ENCODE measurements at places on chromosomes 1 and 21. TPM values are rescaled to one million over a fixed set of nuclear protein-coding genes. Genes with fewer than 3 reads are reported as not detected.

LCE6A gene
- not detected for polyA plus RNA-seq

EXTL1 gene
- 1.7 TPM for polyA plus RNA-seq

LRRC42 gene
- 44.3 TPM for polyA plus RNA-seq

DENND2D gene
- polyA plus RNA-seq, result 18.1 TPM

S100A16 gene
- polyA plus RNA-seq, result 111 TPM

DIPK1A gene
- polyA plus RNA-seq, result 9.5 TPM

SLC45A3 gene
- 9.5 TPM for polyA plus RNA-seq

AMY1B gene
- polyA plus RNA-seq, result 0.42 TPM

REG4 gene
- polyA plus RNA-seq, result 0.91 TPM

TSACC gene
- 0.64 TPM for polyA plus RNA-seq

PLEKHN1 gene
- polyA plus RNA-seq, result 0.30 TPM

PERM1 gene
- polyA plus RNA-seq, result not detected

- DNase-seq, result no peak
Observed at GRCh38 chr1:232040260-232040659, 413.7 kb downstream of the DISC1 start.

- no peak for DNase-seq
Observed at GRCh38 chr1:1357871-1358432, 403 bp downstream of the MXRA8 start.

DNA sequence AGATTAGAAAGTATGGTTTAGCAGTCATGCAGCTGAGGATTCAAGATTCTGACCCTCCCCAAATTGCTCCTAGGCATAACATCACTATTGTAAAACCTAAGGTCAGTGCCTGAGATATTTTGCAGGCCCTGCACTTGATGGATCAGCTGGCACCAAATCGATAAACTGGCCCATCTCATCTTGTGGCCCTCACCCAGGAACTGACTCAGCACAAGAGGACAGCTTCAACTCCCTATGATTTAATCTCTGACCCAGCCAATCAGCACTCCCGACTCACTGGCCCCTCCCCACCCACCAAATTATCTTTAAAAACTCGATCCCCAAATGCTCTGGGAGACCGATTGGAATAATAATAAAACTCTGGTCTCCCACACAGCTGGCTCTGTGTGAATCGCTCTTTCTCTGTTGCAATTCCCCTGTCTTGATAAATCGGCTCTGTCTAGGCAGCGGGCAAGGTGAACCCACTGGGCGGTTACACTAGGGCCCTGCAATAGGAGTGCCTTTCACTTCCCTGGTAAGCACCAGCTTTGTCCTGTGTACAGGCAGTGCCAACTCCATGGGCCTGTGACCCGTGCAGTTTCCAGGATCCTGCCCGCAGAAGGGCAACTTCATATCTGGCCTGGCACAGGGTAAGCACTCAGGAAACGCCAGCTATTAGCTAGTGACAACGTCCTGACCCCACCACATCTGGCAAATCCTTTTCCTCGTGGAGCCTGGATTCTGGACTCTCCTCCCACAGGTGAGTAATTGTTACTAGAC lies 28.7 kb upstream of the SLC2A5 start:
- no peak for DNase-seq

- DNase-seq, result no peak
Observed at GRCh38 chr1:234206651-234207284, 166.5 kb upstream of the COA6 start.

DNA sequence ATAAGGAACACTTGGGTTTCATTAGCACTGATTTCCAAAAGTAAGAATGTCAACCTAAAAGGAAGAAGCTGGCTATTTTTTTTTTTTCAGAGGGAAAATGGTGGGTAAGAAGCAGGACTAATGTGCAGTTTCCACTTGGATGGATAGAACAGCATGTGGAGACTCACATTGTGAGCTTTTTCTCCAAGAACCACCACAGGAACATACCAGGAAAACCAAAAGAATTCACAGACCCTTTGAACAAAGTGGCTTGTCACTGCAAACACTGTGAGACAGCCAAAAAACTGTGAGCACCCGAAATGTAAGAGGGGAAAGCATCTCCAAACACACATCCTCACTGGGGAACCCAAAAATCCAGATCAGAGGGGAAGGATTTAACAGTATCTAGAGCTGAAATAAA lies 15.7 kb upstream of the MX1 start:
- DNase-seq, result no peak

- DNase-seq, result no peak
Observed at GRCh38 chr1:160779626-160780397, 16.2 kb upstream of the LY9 start.

DNA sequence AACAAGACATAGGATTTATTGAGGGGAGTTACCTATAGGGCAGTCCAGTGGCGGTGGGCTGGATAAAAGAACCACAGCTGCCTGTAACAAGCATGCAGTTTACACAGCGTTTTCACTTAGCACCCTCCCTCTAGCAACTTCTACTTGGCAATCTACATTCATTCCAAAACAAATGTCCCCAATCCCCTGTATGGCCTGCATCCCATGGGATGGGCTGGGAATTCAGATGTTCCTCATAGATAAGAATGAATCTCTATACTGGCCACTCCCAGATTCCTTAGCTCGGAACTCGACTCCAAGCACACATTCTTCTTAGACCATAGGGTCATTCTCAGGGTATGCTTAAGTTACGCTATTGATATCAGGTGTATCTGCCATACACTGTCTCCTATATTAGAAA lies 33.3 kb downstream of the PCP4 start:
- DNase-seq, result no peak

DNA sequence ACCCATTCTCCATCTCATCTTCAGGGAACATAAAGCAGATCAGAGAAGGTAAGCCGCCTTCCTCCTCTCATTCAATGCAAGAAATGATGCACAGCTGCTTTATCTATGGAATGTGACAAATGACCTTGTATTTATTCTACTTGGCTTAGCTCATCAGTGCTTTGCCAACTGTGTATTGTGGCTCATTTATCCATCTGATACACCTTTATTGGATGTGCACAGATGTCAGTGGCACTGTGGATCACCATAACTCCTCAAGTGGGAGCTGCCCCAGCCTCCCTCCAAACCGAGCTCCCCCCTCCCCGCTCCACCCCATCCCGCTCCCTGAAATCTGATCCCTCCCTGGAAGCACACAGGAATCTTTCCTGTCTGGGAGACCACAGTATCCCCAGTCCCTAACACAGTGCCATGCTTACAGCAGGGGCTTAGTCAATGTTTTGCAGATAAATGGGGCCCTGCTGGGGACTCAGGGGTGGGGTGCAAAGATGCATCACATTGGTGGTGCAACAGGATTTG lies 156.0 kb upstream of the RAB4A start:
- no peak for DNase-seq

DNA sequence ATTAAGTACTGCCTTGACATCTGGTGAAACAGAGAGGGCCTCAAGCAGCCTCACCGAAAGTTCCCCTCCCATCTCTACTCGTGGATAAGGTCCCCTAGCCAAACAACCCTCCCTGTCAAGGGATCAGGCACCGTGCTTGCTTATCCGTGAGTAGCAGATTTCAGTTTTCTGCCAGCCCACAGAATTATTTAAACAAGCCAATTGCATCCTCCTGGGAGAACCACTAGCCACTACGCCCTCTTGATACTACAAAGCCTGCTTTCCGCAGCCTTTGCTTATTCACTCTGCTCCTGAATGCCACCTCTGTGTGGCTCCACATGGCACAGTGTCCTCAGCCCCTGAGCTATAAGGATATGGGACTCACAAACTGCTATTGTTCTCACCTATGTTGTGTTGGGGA lies 5.9 kb upstream of the TFF2 start:
- DNase-seq, result no peak

DNA sequence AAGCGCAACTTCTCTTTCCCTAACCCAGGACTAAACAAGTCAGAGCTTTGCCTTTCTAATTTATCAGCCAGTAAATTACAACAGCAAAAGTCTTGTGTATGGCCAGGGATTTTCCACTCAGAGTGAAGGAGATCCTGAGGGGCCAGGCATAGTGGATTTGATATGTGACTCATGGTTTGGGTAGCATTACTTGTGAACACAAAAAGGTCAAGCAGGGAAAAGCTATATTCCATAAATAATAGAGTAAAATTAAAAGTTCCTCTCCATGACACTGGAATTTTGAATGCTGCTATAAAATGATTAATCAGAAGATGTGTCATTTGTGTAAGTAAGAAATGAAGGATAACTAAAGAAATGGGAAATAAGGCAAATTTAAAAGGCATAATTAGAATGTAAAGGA lies 284.8 kb downstream of the HLX start:
- no peak for DNase-seq

DNA sequence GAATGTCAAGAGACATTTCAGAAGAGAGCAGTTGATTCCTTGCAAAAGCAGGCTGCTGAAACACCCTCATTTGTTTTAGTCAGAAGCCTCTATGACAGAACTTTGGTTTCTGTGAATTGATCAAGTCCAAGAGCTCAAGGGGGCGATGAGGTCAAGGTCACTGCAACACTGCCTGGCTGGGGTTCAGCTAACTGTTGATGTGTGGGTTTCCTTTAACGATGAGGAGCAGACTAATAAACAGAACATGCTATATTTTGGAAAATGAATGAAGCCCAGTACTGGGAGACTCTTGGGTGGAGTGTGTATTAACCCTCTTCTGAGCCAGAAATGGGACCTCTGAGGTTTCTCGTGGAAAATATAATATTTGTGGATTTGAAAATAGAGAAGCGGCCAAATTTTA lies 109.3 kb downstream of the ZC3H11B start:
- DNase-seq, result no peak

DNA sequence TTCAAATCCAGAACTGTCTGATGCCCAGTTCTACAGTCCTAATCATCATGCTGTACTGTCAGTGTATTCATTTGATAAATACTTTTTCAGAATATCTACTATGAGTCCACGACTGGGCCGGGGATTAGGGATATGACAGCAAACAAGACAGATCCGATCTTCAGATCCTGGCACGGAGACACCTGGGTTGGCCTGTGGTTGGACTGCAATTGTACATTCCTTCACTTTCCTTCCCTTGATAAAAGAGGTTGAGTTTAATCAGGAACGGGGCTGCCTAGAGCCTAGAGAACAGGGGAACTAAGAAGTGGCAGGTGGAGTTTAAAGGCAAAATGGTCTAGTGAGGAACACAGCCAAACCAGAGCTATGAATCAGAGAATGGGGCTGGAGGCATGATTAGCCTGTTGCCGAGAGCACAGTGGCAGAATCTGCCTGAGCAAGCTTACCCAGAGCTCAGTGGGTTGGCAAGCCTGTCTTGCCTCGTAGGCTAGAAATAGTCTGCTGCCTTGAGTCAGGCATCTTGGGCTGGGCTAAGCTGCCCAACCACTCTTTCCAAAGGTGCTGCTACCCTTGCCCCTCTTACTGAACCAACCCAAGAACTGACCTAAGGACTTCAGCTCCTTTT lies 38.1 kb upstream of the PTCH2 start:
- no peak for DNase-seq

GRCh38 chr1:201320168-201320788 lies 37.0 kb downstream of the PKP1 start:
- DNase-seq, result no peak

GRCh38 chr21:39003982-39004633 lies 179.1 kb downstream of the PSMG1 start:
- no peak for DNase-seq

DNA sequence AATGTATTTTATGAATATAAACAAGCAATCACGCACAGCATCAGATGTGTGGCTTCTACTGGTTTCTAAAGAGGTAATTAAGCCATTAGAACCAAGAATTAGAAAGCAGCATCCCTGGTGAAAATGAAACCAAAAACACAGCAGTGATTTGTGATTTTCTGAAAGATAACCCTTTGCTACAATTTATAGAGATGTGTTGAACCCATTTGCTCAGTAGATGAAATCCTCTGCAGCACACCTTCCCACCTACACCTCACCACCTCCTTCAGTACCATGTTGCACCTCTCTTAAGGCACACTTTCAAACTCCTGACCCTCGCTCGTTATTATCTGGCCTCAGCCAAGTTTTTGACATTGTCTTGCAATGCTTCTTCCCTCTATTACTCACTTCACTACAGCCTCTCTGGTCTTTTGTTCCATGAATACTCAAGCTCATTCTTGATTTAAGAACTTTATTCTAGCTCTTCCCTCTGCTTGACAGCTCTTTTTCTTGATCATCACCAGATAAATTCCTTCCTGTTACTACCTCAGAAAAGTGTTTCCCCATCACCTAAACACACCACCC lies 38.6 kb downstream of the NSL1 start:
- DNase-seq, result no peak

- DNase-seq, result no peak
Observed at GRCh38 chr1:36793452-36793851, 240.9 kb downstream of the GRIK3 start.

DNA sequence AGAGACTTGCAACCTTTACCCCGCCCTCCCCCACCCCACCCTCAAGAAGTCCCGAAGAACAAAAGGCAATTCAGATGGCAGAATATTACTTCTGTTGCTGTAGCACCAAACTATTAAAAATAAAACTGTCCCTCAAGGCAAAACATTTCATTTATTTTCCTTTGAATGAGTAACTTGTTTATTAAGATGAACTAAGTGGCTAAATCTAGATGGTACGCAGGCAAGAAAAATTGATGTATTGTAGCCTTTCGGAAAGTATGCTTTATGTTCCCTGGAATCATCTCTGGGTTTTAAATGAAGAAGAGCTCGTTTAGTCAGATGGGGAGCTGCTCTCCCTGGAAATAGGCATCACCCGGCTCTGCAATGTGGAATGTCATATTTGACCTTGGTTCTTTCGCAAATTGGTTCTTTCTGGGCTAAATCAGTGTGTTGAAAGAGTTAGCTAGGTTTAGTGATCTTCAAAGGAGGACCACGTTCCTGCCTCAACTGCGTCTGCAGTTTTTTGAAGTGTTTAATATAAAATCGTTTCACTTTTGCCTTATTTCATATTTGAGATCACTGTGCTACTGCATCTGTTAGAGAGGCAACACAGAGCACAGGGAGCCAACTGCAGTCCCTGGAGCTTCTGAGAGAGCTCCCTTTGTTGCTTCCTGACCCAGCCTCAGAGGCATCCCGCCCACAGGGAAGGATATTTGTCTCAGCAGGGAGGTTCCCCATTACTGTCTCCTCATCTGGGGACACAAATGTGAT lies 61.8 kb downstream of the KIF26B start:
- DNase-seq, result no peak

GRCh38 chr1:47661040-47661439 lies 223.2 kb downstream of the FOXD2 start:
- no peak for DNase-seq

GRCh38 chr1:201736707-201737320 lies 92.1 kb upstream of the IPO9 start:
- no peak for DNase-seq

- DNase-seq, result no peak
Observed at GRCh38 chr1:119141020-119141424, 569 bp upstream of the WARS2 start.

- no peak for DNase-seq
Observed at GRCh38 chr1:236421022-236421421, 26.9 kb downstream of the EDARADD start.

Data from right renal pelvis (tissue), 4 donors.